ENCODE measurements at places on chromosomes 1 and 21.

- DNase-seq = no peak
Observed at GRCh38 chr1:168760241-168760640, 31.2 kb upstream of the DPT start.

- no peak for DNase-seq
Observed at GRCh38 chr1:66624412-66625060, 90.6 kb downstream of the SGIP1 start.

- DNase-seq = no peak
Observed at GRCh38 chr21:46191257-46191685, 7.0 kb upstream of the SPATC1L start.

GRCh38 chr1:154335025-154335714, 9.8 kb downstream of the ATP8B2 start:
- peak; percentile 92 for DNase-seq

- no peak for DNase-seq
Observed at GRCh38 chr1:244187310-244187709, 136.2 kb downstream of the ZBTB18 start.

DNA sequence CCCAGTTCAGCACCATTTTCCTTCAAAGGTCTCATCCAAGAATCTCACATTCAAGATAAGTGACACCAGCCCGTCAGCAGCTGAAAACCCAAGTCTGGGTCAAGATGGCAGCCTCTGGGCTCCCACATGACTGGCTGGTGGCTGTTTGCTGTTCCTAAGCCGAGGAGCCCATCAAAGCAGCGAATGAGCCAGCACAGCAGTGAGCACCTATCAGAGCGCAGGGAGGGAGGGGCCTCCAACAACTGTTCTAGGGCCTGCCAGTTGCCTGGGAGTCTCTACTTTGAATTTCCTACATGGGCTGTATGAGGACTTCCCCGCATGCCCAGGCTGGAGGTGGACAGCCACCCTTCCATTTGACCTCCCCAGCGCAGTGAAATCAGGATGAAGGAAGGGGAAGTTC, 102.7 kb downstream of the ADARB1 start:
- no peak for DNase-seq

Data from bone marrow (tissue), 2 donors.